GM23338 (cell line): ENCODE measurements at places on chromosomes 3 and 15. TPM values are rescaled to one million over a fixed set of nuclear protein-coding genes. Genes with fewer than 3 reads are reported as not detected.

ACKR2 gene
- 0.35 and 0.58 TPM in 2 replicates for total RNA-seq

SV2B gene
- total RNA-seq = 0.16 and 0.76 TPM in 2 replicates

C3orf22 gene
- total RNA-seq = not detected in 2 replicates

C2CD4A gene
- total RNA-seq = 0.07 and 0.19 TPM in 2 replicates

SNX22 gene
- 1.9 and 5.7 TPM in 2 replicates for total RNA-seq

MITF gene
- 1.9 and 4.2 TPM in 2 replicates for total RNA-seq

SKIC8 gene
- total RNA-seq = 47.0 and 59.4 TPM in 2 replicates

UBAP1L gene
- 1.4 and 1.5 TPM in 2 replicates for total RNA-seq

CIB2 gene
- 62.6 and 64.4 TPM in 2 replicates for total RNA-seq

DNA sequence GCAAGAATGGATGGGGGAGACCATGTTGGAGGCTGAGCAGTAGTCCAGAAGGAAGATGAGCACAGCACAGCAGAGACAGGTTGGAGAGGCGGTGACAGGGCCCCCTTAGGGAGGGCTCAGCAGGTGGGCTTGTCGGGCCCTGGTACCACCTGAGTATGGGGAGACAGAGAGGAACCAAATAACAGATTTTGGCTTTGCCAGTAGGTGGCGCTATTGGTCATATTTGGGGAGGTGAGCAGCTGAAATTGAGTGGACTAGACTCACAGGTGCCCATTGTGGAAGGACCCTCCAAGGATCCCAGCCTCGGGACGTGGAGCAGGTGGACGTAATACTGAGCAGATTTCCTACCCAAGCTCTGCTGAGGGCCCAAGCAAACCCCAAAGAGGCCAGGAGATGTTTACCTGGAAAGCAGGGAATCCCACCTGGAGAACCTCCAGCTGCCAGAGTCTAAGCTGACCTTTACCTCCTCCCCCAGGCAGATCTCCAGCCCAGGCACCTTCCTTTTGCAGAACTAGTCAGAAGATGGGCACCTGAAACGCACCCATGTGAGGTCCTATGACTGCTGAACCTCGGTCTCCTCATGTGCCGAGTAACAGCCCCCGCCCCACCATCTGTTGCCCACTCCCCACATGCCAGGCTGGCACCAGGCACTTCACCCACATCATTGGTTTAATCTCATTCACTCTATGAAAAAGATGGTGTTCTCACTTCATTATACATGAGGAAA, 24.6 kb upstream of the CORO2B start:
- H3K36me3 ChIP-seq = no peaks in the 10 kb centered on the region
- peak; percentile 92 for DNase-seq
- no peak overlapping the region for H3K4me3 ChIP-seq
- H3K27ac ChIP-seq = no peak overlapping the region

DNA sequence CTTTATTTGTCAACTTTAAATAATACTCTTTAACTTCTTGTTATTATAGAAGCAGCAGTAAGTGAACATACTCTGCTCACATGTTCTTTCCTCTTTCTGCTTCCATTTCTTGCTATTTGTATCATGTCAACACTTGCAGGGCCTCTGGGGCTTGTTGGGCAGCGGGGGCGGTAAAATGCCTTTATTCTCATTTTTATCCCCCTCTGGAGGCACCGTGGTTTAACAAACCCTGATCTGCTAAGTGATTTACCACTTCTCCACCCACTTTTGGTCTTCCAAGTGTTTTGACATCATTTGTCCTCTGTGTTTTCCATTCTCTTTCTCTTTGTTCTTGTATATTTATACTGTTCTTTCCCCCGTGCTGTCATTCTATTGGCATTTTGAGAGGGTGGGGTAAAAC, 33.9 kb downstream of the SCN10A start:
- H3K27me3 ChIP-seq = no peaks in the 10 kb centered on the region
- no peaks in the 10 kb centered on the region for H3K4me1 ChIP-seq
- no peak for DNase-seq
- no peak overlapping the region for H3K27ac ChIP-seq
- no peaks in the 10 kb centered on the region for H3K36me3 ChIP-seq

DNA sequence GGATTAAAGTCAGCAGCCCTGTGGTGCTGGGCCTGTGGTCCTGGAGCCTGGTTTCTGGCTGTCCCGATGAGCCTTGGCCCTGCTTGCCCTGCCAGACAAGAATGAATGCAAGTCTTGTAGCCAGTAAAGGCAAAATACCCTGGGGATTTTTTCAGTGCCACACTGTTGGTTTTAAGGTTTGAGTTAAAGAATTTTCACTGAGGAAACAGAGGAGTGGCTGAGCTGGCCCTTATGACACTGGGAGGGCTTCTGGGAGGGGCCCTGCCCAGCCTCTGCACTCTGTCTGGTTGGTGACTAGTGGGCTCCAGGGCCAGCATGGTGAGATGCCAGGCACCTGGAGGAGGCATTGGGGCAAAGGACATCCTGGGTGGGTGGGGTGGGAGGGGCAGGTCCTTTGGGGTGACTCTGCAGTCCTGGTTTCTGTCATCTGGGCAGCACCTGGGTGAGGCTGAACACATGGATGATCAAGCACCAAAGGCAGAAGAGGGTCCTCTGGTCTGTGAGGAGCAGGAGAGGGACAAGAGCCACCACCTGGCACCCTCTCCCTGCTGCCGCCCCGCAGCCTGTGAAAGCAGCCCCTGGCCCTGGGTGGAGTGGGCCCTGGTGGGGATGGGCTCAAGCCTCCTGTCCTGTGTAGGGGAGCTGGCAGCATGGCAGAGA, 12.5 kb upstream of the PLA2G4E start:
- no peak overlapping the region for H3K27ac ChIP-seq
- no peak overlapping the region for H3K4me3 ChIP-seq

GRCh38 chr3:163671201-163671600, 1407.1 kb downstream of the SI start:
- no peaks in the 10 kb centered on the region for H3K27me3 ChIP-seq
- H3K4me1 ChIP-seq = no peaks in the 10 kb centered on the region
- H3K27ac ChIP-seq = no peak overlapping the region
- no peak for DNase-seq
- no peak overlapping the region for H3K4me3 ChIP-seq
- H3K36me3 ChIP-seq = no peaks in the 10 kb centered on the region

DNA sequence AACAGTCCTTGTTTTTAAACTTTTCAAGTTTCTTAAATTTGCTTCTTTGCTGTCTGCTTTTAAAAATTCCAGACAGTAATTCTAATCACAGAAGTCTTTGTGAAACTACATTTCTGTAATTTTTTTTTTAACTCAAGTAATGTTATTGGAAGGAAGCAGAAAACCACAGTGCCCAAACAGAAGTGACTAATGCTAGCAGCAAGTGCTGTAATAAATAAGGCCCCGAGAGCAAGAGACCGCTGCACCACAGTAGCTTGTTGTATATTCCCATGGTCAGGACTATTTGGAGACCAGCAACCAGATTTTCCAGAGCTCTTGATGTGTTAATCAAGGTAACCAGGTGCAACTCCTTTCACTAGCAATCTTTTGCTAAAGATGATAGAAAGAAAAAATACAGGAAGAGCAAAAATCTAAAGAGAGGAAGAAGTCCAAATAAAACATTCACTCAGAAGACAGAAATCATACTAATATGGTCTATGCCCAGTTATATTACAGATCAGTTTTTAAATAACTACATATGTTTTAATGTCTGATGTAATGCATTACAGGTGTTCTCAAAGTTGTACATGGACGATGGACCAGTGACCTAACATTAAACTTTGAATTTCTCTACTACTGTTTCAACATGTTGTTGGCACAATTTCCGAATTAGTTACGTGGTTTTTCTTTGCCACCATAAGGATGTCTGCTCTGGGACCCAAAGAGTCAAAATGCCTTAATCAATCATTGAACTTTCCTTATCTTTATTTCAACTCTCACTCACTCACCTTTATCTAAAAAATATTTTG, 36.4 kb downstream of the WWTR1 start:
- H3K4me1 ChIP-seq = peaks cover 49% of the 10 kb centered on the region
- no peaks in the 10 kb centered on the region for H3K36me3 ChIP-seq
- H3K4me3 ChIP-seq = no peak overlapping the region

DNA sequence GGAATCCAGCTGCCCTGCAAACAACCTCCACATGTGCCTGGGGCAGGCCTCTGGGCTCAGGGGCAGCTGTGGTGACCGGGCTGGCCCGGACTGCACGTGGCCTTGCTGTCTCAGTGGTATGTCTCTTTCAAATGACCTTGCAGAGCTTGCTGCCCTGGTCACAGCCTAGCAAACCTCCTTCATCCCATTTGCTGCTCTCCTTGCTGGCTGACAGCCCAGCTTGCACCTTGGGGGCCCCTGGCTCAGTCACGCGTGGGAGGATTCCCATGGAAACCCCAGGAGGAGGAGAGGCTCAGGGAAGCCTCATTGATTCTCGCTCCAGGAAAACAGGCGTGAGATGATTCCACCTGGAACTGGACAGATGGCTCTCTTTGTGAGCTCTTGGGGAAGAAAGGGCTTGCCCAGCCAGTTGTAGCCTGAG, 5.6 kb downstream of the SPSB4 start:
- H3K4me1 ChIP-seq = 0 out of 2 replicates have a peak, but pooled peaks cover 3% of the 10 kb centered on the region
- no peak for DNase-seq
- H3K27ac ChIP-seq = no peak overlapping the region
- H3K36me3 ChIP-seq = no peaks in the 10 kb centered on the region

- no peaks in the 10 kb centered on the region for H3K36me3 ChIP-seq
- DNase-seq = no peak
- no peak overlapping the region for H3K27ac ChIP-seq
Observed at GRCh38 chr3:153260681-153261080, 98.7 kb downstream of the RAP2B start.

GRCh38 chr3:4045756-4046155, 246.5 kb downstream of the LRRN1 start:
- no peak for DNase-seq
- H3K4me3 ChIP-seq = no peak overlapping the region
- H3K27me3 ChIP-seq = no peaks in the 10 kb centered on the region
- H3K36me3 ChIP-seq = no peaks in the 10 kb centered on the region
- no peaks in the 10 kb centered on the region for H3K4me1 ChIP-seq
- no peak overlapping the region for H3K27ac ChIP-seq

GRCh38 chr15:35722501-35722900, 176.5 kb upstream of the DPH6 start:
- H3K27ac ChIP-seq = no peak overlapping the region
- no peak overlapping the region for H3K4me3 ChIP-seq
- H3K4me1 ChIP-seq = no peaks in the 10 kb centered on the region
- no peaks in the 10 kb centered on the region for H3K27me3 ChIP-seq

DNA sequence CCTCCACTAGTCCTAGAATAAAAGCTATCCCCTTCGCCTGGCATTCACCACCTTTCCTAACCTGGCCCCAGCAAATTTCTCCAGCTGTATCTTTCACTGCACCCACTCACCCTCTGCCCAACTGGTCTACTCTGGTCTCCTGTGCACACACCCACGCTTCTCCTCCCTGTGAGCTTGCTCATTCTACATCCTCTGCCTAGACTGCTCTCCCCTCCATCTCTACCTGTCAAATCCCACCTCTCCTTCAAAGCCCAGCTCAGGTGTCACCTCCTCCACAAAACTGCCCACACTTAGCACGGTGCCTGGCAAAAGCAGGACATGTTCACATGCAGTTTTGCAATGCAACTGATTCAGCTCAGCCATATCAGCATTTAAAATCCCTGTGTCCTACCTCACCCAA, 45.8 kb upstream of the NTRK3 start:
- H3K4me3 ChIP-seq = no peak overlapping the region
- H3K36me3 ChIP-seq = no peaks in the 10 kb centered on the region

- no peaks in the 10 kb centered on the region for H3K4me1 ChIP-seq
- no peaks in the 10 kb centered on the region for H3K36me3 ChIP-seq
- H3K4me3 ChIP-seq = no peak overlapping the region
- no peak overlapping the region for H3K27ac ChIP-seq
- H3K27me3 ChIP-seq = no peaks in the 10 kb centered on the region
Observed at GRCh38 chr3:136651581-136651980, 100.6 kb downstream of the STAG1 start.

- no peaks in the 10 kb centered on the region; the same call in 1 of the 2 replicates for H3K36me3 ChIP-seq
- H3K27ac ChIP-seq = no peak overlapping the region
- no peaks in the 10 kb centered on the region for H3K4me1 ChIP-seq
- DNase-seq = no peak
Observed at GRCh38 chr3:152419748-152420147, 151.0 kb downstream of the MBNL1 start.

GRCh38 chr3:158103081-158103886, 2.9 kb downstream of the SHOX2 start:
- peak; percentile 54 for DNase-seq
- H3K36me3 ChIP-seq = no peaks in the 10 kb centered on the region
- peaks cover 99% of the 10 kb centered on the region for H3K27me3 ChIP-seq
- H3K27ac ChIP-seq = no peak overlapping the region

GRCh38 chr3:28916713-28917499, 364.0 kb upstream of the RBMS3 start:
- no peaks in the 10 kb centered on the region for H3K27me3 ChIP-seq
- H3K4me1 ChIP-seq = no peaks in the 10 kb centered on the region
- no peak overlapping the region for H3K4me3 ChIP-seq
- no peaks in the 10 kb centered on the region for H3K36me3 ChIP-seq
- no peak overlapping the region for H3K27ac ChIP-seq

DNA sequence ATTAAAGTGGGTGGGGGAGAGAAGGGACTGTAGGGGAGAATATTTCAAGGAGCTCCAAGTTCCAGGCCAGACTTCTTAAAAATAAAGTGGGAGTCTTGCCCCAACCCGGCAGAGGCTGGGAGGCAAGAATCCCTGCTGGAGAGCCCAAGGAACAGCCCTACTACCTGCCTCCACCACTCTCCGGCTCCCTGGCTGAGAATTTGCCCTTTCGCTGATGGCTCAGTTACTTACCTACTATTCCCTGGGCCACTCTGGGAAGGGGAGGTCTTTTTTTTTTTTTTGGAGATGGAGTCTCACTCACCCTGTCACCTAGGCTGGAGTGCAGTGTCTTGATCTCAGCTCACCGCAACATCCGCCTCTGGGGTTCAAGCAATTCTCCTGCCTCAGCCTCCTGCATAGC, 15.5 kb downstream of the MYL3 start:
- H3K27ac ChIP-seq = no peak overlapping the region
- H3K4me1 ChIP-seq = peaks cover 4% of the 10 kb centered on the region
- peaks cover 14% of the 10 kb centered on the region; the same call in 1 of the 2 replicates for H3K27me3 ChIP-seq

DNA sequence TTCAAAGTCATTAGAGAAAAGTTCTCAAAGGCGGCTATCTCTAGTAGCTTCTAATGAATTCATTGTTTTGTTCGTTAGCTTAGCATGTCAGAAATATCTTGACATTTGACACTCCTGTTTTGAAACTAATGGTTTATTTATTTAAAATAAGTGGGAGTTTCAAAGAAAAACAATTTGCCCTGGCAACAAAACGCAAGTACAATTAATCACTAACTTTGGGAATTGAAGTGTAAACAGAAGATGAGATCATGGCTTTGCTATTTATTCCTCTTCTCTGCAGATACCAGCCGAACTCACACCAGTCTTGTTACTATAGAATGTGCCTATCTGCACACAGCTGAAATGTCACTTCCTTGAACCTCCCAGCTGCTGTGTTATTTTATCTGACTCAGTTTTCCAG, 27.5 kb downstream of the MASP1 start:
- H3K4me1 ChIP-seq = peaks cover 6% of the 10 kb centered on the region
- no peak overlapping the region for H3K27ac ChIP-seq
- DNase-seq = no peak
- no peaks in the 10 kb centered on the region for H3K27me3 ChIP-seq

- DNase-seq = no peak
- no peak overlapping the region for H3K27ac ChIP-seq
- peaks cover 9% of the 10 kb centered on the region; the same call in 1 of the 2 replicates for H3K4me1 ChIP-seq
- no peaks in the 10 kb centered on the region for H3K27me3 ChIP-seq
- H3K36me3 ChIP-seq = 0 out of 2 replicates have a peak, but pooled peaks cover 1% of the 10 kb centered on the region
Observed at GRCh38 chr3:14649466-14649865, 2.1 kb upstream of the CCDC174 start.
